T-helper 1 cell treated with Interleukin-12 subunit alpha and Interleukin-12 subunit beta and Interleukin-4 antibody, amounts not matched to agents 30 ng/mL and 1 ng/mL, for 36 hours (primary cell): ENCODE measurements at places on chromosomes 5 and 9. TPM values are rescaled to one million over a fixed set of nuclear protein-coding genes. Genes with fewer than 3 reads are reported as not detected.

SCGB3A1 gene
- total RNA-seq = not detected in 2 replicates

PCDHGA1 gene
- 0.15 and 0.17 TPM in 2 replicates for total RNA-seq

GRM6 gene
- not detected in 2 replicates for total RNA-seq

PCSK5 gene
- total RNA-seq = 7.1 and 7.6 TPM in 2 replicates

GLE1 gene
- total RNA-seq = 43.6 and 44.2 TPM in 2 replicates
